HCEC 1CT (cell line): ENCODE measurements at places on chromosomes 7 and 10.
A peak's percentile ranks its signal among the peaks of the same experiment; 100 is the strongest.

- DNase-seq = no peak
These were observed 95.3 kb upstream of the DNAJB12 start for GRCh38 chr10:72449941-72450441.

DNA sequence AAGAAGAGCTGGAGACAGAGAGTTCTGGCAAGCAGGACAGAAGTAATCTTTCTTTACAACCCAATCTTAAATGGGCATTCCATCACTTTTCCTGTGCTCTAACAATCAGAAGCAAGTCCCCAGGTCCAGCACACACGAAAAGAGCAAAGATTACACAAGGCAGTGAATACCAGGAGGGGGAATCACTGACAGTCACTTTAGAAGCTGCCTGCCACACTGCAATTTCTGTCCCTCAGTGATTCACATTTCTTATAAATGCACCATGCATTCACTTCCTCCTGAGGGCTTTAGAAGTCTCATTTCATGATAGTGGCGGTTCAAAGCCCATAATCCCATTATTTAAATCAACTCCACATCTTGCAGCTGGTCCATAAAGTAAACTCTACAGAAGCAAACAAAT lies 362.5 kb downstream of the POM121L12 start:
- DNase-seq = no peak

- no peak for DNase-seq
These were observed 20.9 kb downstream of the RBM33 start for GRCh38 chr7:155665079-155665956.

DNA sequence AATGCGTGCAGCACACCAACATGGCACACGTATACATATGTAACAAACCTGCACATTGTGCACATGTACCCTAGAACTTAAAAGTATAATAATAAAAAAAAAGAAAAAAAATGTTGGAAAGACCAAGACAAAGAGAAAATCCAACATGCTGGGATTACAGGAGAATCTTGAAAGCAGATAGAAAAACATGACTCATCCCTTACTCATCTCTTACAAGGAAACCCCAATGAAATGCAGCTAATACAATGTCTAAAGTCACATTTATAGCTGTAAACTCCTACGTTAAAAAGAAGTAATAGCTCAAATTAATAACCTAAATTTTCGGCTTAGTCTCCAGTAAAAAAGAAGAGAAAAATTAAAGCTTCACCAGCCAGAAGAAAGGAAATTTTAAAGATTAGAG lies 47.5 kb upstream of the DGKB start:
- peak; percentile 55 for DNase-seq

DNA sequence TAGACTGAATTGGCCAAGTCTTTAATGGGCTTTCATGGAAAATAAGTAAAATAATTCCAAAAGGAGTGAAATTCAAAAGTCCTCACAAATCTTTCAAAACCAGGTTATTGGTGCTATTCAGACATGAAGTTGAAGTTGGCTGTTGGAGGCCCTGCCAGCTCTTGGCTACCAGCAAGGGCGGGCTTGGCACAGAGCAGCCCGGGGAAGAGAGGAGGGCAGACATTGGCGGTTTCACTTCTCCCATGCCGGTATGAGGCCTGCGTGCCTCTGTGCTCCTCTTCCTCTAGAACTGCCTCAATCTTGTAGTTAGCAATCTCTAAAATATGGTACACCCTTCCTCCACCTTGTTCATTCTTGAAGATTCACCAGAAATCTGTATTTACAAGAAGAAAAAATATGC lies 16.4 kb upstream of the NPS start:
- no peak for DNase-seq

- DNase-seq = no peak
These were observed 33.6 kb downstream of the ST7 start for GRCh38 chr7:116986611-116987565.

- no peak for DNase-seq
These were observed 17.2 kb upstream of the MYH16 start for GRCh38 chr7:99255463-99255862.
